ENCODE measurements at places on chromosomes 13 and 19. TPM values are rescaled to one million over a fixed set of nuclear protein-coding genes. Genes with fewer than 3 reads are reported as not detected.

DNA sequence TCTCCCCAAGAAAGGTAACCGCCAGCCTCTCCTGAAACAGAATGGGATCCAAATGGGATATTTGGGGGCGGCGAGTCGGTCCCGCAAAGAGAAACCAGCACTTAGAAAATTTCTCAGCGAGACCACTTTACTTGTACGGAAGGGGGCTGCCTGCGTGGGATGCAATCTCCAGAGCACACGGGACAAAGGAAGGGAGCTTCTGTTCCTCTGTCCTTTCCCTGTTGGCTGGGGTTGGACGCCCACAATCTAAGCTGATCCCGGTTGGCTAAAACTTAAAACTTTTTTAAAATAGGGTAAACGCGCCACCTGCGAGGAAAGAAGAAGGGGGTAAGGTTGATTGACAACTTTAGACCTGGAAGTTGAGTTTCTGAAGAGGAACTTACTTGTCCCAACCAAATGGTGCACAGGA, 826 bp upstream of the BSG start:
- peak; percentile 42 for DNase-seq
- H3K4me1 ChIP-seq: no peaks in the 10 kb centered on the region
- peaks cover 18% of the 10 kb centered on the region for H3K36me3 ChIP-seq
- H3K27ac ChIP-seq: peak overlapping the region; percentile 37
- H3K27me3 ChIP-seq: no peaks in the 10 kb centered on the region

DNA sequence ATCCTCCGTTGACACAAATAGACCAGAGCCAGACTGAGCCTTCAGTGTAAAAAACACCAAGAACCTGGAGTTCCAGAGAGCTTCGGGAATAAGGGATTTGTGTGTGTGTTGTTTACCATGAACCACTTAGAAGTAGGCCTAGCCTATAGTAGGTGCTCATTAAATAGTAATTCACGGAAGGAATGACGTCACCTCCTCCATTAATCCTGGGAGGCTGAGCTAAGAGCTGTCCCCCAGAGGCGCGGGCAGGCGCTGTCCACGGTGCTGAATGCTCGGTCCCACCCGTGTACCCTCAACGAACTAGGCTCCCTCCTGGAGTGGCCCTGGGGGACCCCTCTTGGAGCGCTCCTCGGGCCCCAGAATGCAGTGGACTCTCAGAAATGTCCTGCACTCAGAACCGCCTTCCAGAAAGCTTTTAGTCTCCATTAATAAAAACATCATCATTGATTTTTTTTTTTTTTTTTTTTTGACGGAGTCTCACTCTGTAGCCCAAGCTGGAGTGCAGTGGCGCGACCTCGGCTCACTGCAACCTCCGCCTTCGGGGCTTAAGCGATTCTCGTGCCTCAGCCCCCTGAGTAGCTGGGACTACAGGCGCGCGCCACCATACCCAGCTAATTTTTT, 6.5 kb downstream of the UNC13A start:
- no peak overlapping the region for H3K27ac ChIP-seq
- H3K4me1 ChIP-seq: peaks cover 6% of the 10 kb centered on the region
- no peak overlapping the region for H3K4me3 ChIP-seq
- DNase-seq: peak; percentile 61
- H3K36me3 ChIP-seq: peaks cover 2% of the 10 kb centered on the region
- no peaks in the 10 kb centered on the region for H3K27me3 ChIP-seq

- H3K36me3 ChIP-seq: no peaks in the 10 kb centered on the region
- no peak overlapping the region for H3K27ac ChIP-seq
- H3K4me1 ChIP-seq: no peaks in the 10 kb centered on the region
- H3K4me3 ChIP-seq: no peak overlapping the region
- H3K27me3 ChIP-seq: no peaks in the 10 kb centered on the region
Observed at GRCh38 chr13:102721800-102722231, 27.0 kb upstream of the METTL21C start.

DNA sequence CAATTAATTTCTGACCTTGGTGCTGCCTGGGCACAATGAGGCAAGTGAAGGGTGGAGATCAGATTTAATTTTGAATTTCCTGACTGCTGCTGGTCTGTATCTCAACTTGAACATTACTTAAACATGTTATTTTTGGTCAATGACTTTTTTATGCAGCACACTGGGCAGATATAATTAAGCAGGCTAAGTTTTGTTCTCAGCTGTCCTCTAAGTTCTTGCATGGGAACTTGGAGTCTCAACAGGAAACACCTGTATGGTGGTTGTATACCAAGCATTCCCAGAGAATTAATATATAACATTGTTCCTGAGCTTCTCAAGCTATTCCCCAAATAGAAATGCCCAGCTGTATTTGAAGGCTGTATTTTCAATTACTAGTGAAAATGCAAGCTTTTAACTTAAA, 113.5 kb upstream of the EDNRB start:
- H3K4me1 ChIP-seq: no peaks in the 10 kb centered on the region
- no peaks in the 10 kb centered on the region for H3K36me3 ChIP-seq
- no peak overlapping the region for H3K4me3 ChIP-seq

DNA sequence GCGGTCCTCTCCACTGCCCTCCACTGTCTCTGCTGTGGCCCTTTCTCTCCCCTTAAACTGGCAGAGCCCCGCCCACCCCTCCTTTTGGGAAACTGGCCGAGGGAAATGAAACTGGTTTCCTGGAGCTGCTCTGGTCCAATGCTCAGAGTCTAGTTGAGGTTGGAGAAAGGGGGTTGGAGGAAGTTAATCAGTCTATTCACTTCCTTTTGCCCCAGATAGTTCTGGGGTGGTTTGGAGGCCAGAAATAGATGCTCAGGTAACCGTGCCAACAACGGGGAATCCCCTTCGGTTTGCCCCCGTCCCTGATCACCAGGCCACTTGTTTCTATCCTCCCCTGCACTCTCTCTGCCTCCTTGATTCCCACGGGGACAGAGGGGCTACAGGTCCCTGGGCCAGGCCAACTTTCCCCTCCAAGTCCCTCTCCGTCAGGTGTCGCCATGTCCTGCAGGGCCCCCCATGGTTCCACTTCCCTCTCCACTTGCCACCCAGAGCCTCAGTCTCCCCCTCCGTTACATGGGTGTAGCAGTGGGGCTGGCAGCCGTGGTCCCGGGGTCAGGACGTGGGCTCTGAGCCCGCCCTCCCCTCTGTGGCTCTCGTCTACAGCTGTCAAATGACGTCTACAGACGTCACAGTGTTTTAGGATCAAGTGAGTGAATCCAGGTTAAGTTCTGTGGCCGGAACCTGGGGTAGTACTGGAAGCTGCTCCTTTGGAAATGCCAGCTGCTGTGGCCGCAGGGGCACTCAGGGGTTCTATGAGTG, at the start of gene IL4I1:
Gene IL4I1 (minus strand): TSS at position 25 of the 759 bp plus-strand sequence. CDS start 727 bp downstream, outside the sequence.
- H3K27ac ChIP-seq: no peak within 1 kb of the TSS
- no peak for DNase-seq
- no peaks in the 10 kb centered on the region for H3K27me3 ChIP-seq
- no peak within 1 kb of the TSS for H3K4me3 ChIP-seq
- H3K4me1 ChIP-seq: no peaks in the 10 kb centered on the region
- no peaks in the 10 kb centered on the region for H3K36me3 ChIP-seq

DNA sequence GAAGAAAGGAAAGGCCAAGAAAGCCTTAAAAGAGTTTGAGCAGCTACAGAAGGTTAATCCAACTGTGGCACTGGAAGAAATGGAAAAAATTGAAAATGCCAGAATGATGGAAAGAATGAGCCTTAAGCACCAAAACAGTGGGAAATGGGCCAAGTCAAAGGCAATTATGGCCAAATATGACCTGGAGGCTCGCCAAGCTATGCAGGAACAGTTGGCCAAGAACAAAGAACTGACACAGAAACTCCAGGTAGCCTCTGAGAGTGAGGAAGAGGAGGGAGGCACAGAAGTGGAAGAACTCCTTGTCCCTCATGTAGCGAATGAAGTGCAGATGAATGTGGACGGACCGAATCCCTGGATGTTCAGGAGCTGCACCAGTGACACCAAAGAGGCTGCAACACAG, 5.1 kb downstream of the UTP14C start:
- H3K27me3 ChIP-seq: no peaks in the 10 kb centered on the region
- H3K36me3 ChIP-seq: peaks cover 64% of the 10 kb centered on the region
- no peak overlapping the region for H3K4me3 ChIP-seq
- H3K27ac ChIP-seq: no peak overlapping the region

DNA sequence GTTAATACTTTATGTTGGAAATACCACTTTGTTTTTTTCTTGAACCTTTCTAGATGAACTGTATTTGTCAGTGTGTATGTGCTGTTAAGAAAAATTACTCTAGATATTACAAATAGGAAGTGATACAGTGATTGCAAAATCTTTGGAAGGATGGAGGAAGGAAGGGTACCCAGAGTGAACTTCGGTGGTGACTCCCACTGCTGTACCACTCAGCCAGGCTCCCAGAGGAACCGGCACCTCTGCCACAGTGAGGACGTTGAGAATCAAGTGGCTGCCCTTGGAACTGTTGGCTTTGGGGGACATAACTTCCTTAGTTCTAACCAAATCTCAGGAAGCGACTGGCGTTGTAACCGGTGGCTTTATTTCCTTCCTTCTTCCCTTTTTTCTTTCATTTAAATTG, 184.7 kb downstream of the PCCA start:
- H3K36me3 ChIP-seq: peaks cover 24% of the 10 kb centered on the region
- H3K27me3 ChIP-seq: no peaks in the 10 kb centered on the region
- peaks cover 2% of the 10 kb centered on the region for H3K4me1 ChIP-seq

PLVAP gene
- not detected for total RNA-seq

CYP4F11 gene
- not detected for total RNA-seq

Measured in H9 (cell line).